ENCODE measurements at places on chromosomes 4 and X.

DNA sequence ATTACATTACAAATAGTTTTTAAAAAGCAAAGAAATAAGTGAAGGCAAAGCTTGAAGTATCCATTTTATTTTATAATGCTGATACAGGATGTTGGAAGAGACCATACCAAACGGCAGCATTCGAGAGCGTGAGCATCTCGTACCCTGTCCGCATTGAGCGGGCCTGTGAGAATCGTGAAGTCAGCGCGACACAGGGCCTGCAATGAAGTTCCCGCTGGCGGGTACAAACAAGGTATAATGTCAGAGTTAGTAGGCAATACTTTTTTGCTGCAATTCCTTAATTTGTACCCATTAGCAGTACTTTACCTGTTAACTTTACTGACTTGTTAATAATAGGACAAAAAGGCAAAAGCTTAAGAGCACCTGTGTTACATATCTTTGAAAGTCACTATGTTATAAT, 19.0 kb downstream of the HNRNPD start:
- no peak for DNase-seq

DNA sequence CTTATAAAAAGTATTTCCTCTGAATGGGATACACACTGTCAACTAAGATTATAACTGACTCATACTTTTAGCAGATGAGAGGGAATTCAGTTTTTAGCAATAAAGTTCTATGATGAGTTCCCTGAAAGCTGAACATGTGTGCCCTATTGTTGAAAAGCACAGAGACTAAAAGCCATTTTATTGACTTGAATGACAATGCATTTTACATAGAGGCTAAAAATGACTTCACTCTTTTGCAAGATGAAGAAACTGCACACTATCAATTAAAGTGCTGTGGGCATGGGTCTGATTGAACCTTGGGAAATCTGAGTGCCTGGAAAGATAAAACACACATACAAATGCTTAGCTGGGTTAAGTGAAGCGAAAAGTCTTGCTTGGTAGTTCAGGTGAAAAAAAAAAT, 633.4 kb downstream of the PDHA2 start:
- DNase-seq = no peak

GRCh38 chr4:8274765-8275547, 5.4 kb downstream of the HTRA3 start:
- DNase-seq = no peak

DNA sequence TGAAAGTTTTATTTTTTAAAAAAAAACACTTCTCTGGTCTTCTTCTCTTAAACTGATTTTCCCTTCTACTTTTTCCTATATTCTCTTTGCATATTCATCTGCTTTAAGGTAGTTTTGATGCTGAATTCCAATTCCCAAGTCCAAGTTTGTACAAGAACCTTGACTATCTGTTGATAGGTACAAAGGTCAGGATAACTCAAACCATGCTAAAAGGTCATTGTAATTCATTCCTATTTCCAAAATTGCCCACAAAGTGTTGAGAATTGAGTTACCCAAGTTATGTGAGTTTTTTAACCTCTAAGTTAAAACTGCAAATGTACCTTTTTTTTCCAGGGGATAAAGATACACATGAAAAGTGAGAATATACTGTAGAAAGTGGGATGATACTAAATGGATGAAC, 46.1 kb upstream of the TMEM192 start:
- no peak for DNase-seq

- no peak for DNase-seq
Measured at GRCh38 chr4:101348995-101349800, 1.9 kb upstream of the PPP3CA start.

DNA sequence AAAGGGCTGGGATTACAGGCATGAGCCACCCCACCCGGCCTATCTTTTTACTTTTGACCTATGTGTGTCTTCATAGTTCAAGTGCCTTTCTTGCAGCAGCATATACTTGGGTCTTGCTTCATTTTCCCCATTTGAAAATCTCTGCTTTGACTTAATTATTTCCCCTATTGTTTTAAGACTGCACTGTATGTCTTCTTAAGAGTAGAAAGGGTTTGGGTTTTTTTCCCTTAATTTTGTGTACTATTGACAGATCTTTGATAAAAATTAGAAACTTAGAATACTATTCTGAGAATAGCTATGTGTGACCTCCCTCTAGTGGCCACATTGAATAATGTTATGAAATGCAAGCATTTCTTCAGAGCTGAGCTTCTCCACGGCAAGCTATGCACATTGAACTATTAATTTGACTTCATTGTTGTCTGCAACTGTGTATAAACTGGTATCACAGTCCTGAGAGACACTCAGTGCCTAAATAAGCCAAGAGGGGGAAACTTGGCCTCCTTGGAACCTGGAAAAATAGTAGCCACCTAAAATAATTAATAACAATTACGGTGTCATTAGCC, 8.7 kb upstream of the SLC25A4 start:
- no peak for DNase-seq

GRCh38 chr4:57095245-57095644, 14.9 kb downstream of the IGFBP7 start:
- no peak for DNase-seq

- no peak for DNase-seq
Measured at GRCh38 chr4:2694691-2695090, 61.4 kb downstream of the TNIP2 start.

DNA sequence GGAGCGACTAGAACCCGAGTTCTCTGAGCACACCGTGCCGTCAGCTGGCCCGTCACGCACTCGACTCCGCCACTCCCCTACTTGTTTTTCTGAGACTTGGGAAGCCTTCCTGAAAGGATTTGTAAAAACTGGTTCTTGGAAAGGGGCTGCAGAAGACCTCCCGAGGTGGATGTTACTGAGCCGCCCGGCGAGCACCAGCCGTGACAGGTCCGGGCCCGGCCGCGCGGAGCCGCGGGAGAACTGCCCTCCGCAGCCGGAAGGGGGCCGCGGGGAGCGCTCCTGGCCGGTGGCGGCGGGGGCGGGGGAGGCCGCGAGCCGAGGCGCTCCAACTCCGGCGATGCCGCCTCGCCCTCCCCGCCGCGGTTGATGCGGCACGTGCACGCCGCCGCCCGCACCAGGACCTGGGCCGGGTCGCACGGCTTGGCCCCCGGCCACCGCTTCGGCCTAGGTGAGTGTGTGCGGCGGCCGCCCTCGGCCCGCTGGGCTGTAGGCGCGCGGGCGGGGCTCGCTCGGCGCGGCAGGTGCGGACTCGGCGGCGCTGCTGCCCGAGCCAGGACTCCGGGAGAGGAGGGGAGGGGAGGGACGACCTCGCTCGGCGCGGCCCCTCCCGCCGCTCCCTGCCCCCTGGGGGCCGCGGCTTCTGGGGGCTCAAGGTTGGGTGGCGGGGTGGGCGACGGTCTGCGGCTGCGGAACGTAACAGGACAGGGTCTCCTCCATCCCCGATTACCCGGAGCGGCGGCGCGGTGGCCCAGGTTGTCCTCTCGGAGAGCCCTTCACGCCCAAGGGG, 1.7 kb downstream of the SPRY1 start:
- DNase-seq = peak; percentile 57

GRCh38 chr4:102994803-102995202, 24.7 kb downstream of the SLC9B1 start:
- DNase-seq = no peak

DNA sequence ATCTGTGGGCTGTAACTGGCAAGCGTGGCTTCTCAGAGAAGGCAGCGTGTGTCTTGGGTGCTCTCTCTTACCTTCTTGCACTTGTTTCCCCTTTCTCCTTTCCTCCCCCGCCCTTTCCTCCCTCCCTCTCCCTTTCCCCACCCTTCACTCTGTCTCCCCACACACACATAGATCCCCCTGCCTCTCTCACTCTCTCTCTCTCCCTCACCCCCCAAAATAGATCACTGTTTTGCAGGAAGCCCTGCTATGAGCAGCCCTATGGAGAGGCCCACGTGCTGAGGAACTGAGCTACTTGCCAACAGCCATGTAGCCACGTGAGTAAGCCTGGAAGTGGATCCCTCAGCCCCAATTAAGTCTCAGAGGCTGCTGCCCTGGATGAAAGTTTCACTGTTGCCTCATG, 4.3 kb upstream of the PNMA6E start:
- DNase-seq = no peak

- DNase-seq = no peak
Measured at GRCh38 chr4:82171531-82172155, 202.1 kb downstream of the HNRNPD start.

- DNase-seq = no peak
Measured at GRCh38 chrX:76253432-76253831, 80.6 kb downstream of the PBDC1 start.

- no peak for DNase-seq
Measured at GRCh38 chrX:115560211-115560977, 580 bp upstream of the PLS3 start.

DNA sequence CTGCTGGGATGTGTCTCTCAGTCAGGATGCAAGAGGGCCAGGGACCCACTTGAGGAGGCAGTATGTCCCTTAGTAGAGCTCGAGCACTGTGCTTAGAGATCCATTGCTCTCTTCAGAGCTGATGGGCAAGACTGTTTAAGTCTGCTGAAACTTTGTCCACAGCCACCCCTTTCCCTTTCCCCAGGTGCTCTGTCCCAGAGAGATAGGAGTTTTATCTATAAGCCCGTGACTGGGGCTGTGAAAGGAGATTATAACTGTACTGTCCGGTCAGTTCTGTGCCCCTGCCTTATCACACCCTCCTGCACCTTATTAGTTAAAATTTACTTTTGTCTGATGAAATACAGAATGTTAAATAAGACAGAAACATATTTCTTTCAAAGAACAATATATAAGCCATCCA, 378.4 kb downstream of the PABPC4L start:
- no peak for DNase-seq

GRCh38 chr4:5052726-5053425, 1.6 kb downstream of the STK32B start:
- DNase-seq = no peak

- DNase-seq = no peak
Measured at GRCh38 chr4:143961075-143961474, 55.7 kb upstream of the GYPE start.

DNA sequence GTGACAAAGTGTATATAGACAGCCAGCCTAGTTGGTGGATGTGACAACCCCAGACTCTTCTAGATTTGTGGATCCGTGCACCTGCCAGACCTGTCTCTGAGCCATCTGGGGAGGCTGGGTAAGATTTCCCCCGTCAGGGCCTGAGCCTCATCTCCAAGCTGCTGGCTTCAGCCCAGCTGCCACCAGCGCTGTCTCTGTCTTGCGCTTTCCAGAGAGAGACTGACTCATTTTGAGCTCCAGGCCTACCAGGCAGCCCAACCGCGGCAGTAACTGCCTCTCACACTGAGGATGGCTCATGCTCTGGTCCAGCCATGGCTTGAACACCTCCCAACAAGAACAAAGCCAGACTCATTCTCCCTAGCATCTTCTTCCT, 26.4 kb downstream of the NOP14 start:
- DNase-seq = peak; percentile 69

GRCh38 chrX:110022599-110023448, 19.9 kb downstream of the TMEM164 start:
- DNase-seq = no peak

DNA sequence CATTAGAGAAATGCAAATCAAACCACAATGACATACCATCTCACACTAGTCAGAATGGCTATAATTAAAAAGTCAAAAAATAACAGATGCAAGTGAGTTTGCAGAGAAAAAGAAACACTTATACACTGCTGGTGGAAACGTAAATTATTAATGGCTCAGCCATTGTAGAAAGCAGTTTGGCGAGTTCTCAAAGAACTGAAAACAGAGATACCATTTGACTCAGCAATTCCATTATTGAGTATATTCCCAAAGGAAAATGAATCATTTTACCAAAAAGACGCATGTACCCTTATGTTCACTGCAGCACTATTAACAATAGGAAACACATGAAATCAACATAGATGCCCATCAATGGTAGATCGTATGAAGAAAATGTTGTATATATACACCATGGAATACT, 75.0 kb downstream of the NAA11 start:
- DNase-seq = no peak

- DNase-seq = peak; percentile 22
Measured at GRCh38 chr4:108483079-108483478, 137.3 kb upstream of the RPL34 start.

GRCh38 chr4:183412821-183413220, 31.6 kb upstream of the CDKN2AIP start:
- DNase-seq = no peak

DNA sequence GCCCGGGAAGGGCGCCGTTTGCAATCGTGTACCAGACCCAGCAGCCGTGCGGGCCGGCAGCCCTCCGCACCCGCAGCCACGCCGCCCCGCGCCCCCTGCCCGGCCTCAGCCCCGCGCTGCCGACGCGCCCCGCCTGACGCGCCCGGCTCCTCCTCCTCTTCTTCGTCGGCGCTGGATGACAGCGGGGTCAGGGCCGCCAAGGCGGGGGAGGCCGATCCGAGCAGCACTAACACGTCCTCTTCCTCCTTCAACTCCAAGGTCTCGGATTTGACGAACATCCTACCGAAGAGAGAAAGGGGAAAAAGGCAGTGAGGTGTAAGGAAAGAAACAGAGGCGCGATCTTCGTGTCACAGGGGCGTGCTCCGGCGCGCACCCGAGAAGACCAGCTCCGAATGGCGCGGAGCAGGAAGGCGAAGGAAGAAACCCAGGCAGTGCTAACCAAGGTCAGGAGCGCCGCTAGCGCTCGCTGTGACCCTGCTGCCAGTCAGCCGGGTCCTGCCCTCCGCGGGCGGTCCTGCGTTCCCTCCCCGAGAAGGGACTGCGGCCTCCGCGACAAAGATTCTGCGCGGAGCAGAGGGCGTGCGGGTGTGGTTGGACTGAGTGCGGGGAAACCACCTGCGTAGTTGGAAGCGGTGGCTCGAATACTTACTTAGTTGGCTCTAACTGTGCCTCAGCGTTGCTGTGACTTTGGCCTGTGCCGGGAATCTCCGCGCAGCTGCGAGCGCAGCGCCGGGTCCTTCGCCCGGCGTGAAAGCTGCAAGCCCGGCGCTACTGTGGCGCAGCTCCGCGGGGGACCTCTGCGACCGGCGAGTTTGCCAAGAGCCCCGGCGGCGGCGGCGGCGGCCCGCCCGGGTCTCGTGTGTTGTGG, 548 bp downstream of the NEUROG2 start:
- DNase-seq = no peak

DNA sequence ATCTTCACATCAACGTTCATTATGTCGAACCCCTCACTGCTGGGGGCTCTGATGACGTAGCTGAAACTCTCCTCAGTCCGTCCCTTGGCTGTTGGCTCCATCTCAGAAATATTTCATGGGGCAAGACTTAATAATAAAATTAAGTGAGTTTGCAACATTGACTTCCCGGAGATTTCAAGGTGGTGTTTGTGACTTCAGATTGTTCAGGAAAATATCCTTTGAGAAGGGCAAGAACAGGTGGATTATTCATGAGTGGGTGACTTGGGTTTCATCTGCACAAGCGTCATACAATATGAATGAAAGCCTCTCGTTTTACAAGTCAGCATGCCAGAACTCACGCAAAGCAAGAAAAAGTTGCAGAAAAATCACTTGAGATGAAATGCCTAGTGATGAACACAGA, at the start of gene C4orf50:
Gene C4orf50 (minus strand): TSS at position 101 of the 400 bp plus-strand sequence.
- DNase-seq = no peak

DNA sequence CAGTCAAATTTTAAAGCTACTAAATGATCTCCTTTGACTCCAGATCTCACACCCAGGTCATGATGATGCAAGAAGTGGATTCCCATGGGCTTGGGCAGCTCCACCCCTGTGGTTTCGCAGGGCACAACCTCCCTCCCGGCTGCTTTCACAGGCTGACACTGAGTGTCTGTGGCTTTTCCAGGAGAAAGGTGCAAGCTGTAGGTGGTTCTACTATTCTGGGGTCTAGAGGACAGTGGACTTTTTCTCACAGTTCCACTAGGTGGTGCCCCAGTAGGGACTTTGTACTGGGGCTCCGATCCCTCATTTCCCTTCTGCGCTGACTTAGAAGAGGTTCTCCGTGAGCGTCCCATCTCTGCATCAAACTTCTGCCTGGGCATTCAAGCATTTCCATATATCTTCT, 845.2 kb downstream of the PCDH18 start:
- no peak for DNase-seq

- DNase-seq = no peak
Measured at GRCh38 chr4:4320528-4320927, 30.5 kb downstream of the ZBTB49 start.

Data from stimulated activated CD8-positive, alpha-beta memory T cell treated with anti-CD3 and anti-CD28 coated beads, Interleukin-15, amount 100 ng/mL, for 48 hours (primary cell).